ENCODE measurements at places on chromosomes 2 and 18.

- no peak for DNase-seq
Measured at GRCh38 chr2:29691391-29691950, 229.9 kb downstream of the ALK start.

- DNase-seq, result no peak
Measured at GRCh38 chr2:121965661-121966060, 210.2 kb downstream of the TSN start.

DNA sequence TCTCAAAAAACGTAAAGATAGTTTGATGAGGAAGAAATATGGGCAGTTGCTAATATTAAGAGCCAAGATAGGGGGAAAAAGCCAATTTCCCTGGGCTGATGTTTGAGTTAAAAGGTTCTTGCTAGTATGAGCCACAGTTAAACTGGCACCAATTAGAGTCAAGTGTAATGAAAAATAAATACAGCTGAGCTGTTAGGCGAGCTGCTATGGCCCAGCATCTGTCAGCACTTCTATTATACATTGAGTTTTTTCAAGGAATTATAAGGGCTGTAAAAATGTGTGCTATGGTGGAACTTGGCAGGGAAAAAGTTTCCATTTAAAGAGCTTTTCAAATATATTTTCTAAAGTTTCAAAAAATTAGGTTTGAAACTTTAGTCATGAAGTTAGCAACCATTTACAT is 279.6 kb downstream of the CYRIA start:
- DNase-seq, result no peak

- DNase-seq, result no peak
Measured at GRCh38 chr2:33133454-33133952, 186.8 kb downstream of the LTBP1 start.

DNA sequence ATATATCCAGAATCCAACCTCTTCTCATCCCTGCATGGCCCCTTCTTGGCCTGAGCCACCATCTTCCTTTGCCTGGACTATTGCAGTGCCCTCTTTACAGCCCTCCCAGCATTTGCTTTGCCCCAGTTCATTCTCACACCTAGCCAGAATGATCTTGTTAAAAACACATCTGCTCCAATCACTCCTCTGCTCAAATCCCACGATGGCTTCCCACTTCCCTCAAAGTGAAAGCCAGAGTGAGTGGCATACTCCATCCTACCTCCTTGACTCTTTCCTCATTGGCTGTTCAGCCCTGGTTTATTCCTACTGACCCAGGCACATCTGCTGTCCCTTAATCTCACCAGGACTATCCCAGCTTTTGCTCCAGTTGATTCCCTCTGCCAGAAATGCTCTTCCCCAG is 14.7 kb downstream of the SULT6B1 start:
- DNase-seq, result no peak

DNA sequence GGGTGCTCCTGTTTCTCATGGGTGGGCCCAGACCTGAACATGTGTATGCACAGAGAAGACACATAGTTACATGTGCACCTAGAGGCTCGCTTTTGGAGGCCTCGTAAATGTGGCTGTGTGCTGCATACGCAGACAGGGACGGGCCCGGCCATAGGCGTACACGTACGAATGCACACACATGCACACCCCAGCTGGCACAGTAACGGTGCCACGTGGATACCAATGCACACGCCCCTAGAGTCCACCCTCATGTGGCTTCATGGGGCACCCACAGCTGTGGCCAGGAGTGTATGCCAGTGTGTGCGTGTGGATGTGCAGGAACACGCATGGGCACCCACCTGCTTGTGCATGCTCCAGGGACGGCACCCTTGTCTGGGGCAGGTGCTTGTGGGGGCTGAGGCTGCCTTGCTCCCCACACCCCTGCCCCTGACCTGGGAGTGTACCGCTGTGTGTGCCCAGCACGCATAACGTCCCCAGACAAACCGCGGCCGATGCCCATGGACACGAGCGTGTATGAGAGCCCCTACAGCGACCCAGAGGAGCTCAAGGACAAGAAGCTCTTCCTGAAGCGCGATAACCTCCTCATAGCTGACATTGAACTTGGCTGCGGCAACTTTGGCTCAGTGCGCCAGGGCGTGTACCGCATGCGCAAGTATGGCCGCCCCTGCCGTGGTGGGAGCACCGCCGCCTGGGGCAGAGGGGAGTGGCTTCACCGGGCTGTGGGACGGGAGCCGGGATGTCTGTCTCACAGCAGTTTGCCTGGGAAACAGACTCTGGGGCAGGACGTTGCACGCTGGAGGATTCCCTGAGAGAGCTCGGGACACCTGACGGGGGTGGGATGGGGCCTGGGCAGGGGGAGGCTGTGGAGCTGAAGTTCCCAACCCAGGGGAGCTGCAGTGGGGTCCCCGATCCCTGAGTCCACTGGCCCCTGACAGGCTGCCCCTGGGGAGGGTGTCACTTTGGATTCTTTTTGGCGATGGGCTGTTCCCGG is 21.0 kb downstream of the ZAP70 start:
- DNase-seq, result no peak

DNA sequence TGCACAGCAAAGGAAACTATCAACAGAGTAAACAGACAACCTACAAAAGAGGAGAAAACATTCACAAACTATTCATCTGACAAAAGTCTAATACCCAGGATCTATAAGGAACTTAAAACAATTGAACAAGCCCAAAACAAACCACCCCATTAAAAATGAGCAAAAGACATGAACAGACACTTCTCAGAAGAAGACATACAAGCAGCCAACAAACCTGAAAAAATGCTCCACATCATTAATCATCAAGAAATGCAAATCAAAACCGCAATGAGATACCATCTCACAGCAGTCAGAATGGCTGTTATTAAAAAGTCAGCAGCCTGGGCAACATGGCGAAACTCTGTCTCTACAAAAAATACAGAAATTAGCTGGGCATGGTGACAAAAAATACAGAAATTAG is 110.2 kb upstream of the LDLRAD4 start:
- no peak for DNase-seq

GRCh38 chr2:185979546-185980071 is 241.0 kb downstream of the FSIP2 start:
- no peak for DNase-seq
